Astrocyte of the cerebellum (primary cell): ENCODE measurements at places on chromosomes 11 and 22.

- no peak for DNase-seq
Observed at GRCh38 chr11:110032259-110032658, 60.9 kb upstream of the ZC3H12C start.

- DNase-seq, result peak; percentile 37
Observed at GRCh38 chr22:30609260-30610185, 2.5 kb downstream of the TCN2 start.

GRCh38 chr11:45737056-45737455, 67.9 kb upstream of the SLC35C1 start:
- DNase-seq, result no peak

DNA sequence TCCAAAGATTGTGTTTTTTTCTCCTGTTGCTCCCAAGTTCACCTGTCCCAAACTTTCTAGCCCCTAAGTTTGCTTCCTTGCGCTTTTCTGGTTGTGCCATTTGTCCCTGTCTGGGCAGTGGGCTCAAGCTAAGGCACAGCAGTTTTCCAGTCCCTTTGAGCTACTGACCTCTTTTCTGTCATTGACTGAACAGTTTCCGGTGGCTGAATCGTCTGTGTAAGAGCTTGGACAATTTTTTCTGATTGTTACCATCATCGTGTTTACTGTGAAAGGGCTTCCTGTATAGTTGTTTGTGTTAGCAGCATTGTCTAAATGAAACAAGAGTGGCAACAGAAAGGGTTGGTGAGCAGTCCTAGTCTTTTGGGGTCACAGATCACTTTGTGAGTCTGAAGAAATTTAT, 49.8 kb downstream of the BMAL1 start:
- no peak for DNase-seq

- DNase-seq, result no peak
Observed at GRCh38 chr11:12725863-12726682, 51.9 kb downstream of the TEAD1 start.

DNA sequence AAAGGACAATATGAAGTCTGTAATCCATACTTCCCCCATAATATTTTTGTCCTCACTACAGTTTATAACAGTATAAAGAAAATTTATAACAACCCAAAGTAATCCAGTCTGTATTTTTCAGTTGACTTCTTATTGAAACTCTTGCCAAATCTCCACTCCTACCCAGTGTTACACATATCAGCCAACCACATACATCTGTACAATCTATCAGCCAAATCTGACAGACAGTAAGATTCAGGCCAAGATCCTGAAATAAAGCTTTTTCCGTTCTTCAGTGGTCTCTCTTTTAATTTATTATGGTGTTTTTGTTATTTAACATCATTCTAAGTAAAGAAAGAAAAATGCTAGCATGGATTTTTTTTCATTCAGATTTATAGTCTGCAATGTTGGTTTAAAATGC, 2370.9 kb upstream of the RAG2 start:
- DNase-seq, result no peak

DNA sequence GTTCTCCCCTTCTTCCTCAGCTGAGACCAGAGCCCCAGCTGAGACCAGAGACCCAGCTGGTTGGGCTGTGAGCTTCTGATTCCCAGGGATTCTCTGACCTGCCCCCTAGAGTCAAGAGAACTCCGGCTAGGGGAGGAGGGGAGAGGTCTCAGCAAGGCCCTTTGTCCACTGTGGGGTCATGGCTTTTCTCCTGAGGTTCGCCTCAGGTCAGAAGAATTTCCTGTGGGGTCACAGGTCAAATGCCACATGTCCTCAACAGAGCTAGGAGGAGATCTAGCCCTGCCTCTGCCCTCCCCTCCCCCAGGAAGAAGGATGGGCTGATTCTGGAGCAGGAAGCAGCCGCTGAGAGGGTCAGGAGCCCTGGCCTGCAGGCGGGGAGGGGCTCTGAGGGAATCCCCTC, 23.7 kb downstream of the HTR3A start:
- DNase-seq, result no peak

GRCh38 chr22:20807315-20807752, 33.4 kb downstream of the SERPIND1 start:
- DNase-seq, result peak; percentile 27

- DNase-seq, result no peak
Observed at GRCh38 chr22:19522881-19523239, 1.4 kb downstream of the CLDN5 start.

DNA sequence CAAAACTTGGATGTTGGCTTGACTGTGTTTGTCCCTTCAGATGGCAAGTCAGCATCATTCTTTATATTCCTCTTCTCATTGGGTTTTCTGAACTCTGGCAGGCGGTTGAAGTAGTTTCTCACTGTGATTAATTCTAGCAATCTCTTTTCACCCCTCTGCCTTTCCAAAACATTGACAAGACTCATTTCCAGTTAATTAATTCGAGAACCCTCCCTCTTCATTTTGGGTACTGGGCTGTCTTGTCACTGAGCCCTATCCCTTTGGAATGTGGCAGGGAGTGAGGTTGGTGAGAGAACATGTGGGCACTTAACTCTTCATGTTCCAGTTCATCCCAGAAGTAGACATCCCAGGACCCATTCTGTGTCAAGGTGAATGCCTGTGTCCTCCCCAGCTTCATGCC, 133.0 kb downstream of the WNT7B start:
- DNase-seq, result no peak

DNA sequence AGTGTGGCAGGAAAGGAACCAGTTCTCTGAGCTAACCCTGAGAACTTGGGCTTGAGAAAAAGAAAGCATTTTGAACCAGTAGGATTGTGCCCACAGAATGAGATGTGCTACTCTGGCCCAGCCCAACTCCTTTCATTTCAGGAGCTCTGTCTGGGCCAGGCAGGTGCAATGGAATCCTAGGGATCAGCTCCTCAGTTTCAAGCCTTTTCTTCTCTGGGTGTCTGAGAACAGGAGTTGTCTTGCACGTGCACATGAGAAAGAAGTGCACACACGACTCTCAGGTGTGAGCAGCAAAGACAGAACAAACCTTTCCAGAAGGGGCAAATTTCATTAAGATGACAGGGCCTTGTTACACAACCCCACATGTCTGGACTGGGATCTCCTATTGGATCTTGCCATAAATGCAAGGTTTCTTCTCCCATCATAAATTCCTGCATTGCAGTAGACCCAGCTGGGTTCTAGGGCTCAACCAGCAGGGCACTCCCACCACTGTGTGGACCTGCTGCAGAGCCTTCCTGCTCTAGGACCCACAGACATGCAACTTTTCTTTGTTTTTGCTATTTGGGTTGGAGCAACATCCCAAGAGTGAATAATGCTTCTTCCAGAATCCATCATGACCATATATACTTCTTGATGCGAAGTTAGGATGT, 24.5 kb upstream of the GGTLC2 start:
- no peak for DNase-seq

- peak; percentile 78 for DNase-seq
Observed at GRCh38 chr22:36065775-36066544, 37.3 kb upstream of the RBFOX2 start.

GRCh38 chr11:118921121-118921928, 4.4 kb downstream of the BCL9L start:
- no peak for DNase-seq

GRCh38 chr11:10382518-10382917, 72.5 kb upstream of the AMPD3 start:
- DNase-seq, result no peak

GRCh38 chr11:96335388-96335787, 7.6 kb downstream of the MAML2 start:
- no peak for DNase-seq

- peak; percentile 96 for DNase-seq
Observed at GRCh38 chr22:29912605-29913398, 29.8 kb downstream of the MTMR3 start.

- no peak for DNase-seq
Observed at GRCh38 chr22:17366830-17367229, 2.4 kb upstream of the CECR2 start.

- no peak for DNase-seq
Observed at GRCh38 chr11:20042045-20042639, 118.1 kb downstream of the DBX1 start.

DNA sequence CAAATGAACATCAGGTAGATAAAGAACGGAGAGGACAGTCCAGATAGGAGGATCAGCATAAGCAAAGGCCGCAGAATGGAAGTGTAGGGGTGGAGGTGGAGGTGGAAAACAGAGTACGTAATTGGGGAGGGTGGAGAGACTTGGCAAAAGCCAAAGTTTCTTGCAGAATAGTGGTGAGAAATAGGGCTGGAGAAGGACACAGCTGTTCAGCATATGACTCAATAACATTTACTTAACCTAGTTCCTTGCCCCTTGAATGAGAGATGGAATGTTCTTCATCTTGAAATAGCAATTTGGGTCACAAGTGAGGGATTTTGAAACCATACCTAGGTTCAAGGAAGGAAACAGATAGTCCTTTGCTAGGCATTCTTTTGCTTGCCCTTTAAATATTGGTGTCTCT, 235.9 kb upstream of the ARHGAP20 start:
- no peak for DNase-seq

GRCh38 chr11:127619946-127620345, 619.4 kb upstream of the KIRREL3 start:
- peak; percentile 13 for DNase-seq

GRCh38 chr11:123448823-123449222, 18.8 kb downstream of the GRAMD1B start:
- DNase-seq, result no peak

GRCh38 chr11:69521457-69521856, 40.0 kb downstream of the LINC01488 start:
- DNase-seq, result no peak

DNA sequence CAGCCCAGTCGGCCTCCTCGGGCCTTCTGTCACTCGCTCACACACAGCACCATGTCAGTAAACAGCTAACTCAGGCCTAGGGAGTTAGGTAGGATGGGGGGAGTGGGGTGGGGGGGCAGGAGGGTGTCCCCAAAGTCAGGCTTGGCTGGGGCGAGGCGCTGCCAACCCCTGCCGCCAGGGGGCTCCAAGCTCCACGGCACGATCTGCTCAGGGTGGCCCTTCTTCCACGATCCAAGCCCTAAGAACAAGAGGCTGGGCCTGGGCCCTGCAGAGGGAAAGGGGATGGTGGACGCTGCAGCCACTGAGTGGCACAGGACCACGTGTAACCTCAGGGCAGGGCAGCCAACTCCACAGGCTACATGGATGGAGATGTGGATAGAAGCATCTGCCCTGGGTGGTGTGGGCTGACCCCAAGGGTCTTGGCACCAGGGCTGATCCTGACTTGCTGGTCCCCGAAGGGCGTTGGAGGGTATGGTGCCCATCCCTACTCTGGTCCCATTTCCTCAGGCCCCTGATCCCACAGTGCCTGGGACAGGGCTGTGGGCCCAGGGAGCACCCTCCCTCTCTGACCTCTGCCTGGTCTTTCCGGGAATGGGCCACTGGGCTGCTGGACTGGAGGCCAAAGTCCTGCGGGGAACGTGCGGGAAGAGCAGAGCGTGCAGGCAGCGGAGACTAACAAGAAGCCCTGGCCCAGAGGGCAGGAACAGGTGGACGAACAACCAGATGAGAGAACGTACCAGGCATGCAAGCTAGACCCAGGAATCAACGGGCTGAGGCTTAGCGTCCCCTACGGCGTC, 29.1 kb upstream of the TXNRD2 start:
- no peak for DNase-seq

DNA sequence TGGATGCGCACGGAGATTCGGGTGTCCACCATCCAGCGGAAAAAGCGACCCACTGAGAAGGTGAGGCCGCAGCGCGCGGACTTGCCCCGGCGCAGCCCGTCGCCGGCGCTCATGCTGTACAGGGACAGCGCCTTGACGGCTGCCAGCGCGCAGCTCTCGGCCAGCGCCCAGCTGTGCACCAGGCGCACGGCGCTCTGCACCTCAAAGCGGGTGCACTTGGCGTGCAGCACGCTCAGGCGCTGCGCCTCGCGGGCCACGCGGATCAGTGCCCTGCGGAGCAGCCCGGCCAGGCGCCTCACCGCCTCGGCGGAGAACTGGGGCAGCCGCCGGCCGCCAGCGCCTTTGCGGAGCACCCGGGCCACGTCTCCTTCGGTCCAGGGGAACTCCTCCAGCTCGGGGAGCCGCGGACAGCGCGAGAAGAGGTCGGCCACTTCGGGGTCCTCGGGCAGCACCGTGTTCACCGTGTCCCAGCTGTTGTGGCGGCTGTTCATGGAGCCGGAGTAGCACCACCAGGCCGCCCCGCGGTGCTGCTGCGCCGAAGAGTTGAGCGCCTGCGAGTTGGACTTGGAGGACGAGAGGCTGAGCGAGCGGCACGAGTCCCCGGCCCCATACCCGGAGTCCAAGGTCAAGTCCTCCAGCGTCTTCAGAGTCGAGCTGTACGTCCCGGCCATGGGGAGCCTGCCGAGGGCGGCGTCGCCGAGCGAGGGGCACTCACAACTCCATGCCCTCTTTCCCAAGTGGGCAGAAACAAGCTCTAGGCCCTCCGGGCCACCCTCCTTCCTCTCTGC, 703 bp downstream of the ABTB2 start:
- no peak for DNase-seq

GRCh38 chr11:2298795-2299761, 2.6 kb downstream of the C11orf21 start:
- no peak for DNase-seq

GRCh38 chr22:22508274-22509176, at the start of gene ZNF280B:
Gene ZNF280B, minus strand, starts transcription at chr22:22508742. Its CDS starts 19,344 bp downstream, at chr22:22489398.
- DNase-seq, result peak; percentile 48

- no peak for DNase-seq
Observed at GRCh38 chr11:123702139-123702538, 39.3 kb downstream of the ZNF202 start.

- no peak for DNase-seq
Observed at GRCh38 chr11:122435540-122436187, 219.9 kb upstream of the UBASH3B start.

DNA sequence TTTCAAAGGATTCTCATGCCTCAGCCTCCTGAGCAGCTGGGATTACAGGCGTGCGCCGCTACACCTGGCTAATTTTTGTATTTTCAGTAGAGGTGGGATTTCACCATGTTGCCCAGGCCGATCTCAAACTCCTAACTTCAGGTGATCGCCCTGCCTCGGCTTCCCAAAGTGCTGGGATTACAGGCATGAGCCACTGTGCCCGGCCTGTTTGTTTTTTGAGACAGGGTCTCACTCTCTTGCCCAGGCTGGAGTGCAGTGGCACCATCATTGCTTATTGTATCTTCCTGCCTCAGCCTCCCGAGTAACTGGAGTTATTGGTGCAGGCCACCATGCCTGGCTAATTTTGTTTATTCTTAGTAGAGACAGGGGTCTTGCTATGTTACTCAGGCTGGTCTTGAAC, 8.1 kb downstream of the FADS2 start:
- DNase-seq, result no peak

DNA sequence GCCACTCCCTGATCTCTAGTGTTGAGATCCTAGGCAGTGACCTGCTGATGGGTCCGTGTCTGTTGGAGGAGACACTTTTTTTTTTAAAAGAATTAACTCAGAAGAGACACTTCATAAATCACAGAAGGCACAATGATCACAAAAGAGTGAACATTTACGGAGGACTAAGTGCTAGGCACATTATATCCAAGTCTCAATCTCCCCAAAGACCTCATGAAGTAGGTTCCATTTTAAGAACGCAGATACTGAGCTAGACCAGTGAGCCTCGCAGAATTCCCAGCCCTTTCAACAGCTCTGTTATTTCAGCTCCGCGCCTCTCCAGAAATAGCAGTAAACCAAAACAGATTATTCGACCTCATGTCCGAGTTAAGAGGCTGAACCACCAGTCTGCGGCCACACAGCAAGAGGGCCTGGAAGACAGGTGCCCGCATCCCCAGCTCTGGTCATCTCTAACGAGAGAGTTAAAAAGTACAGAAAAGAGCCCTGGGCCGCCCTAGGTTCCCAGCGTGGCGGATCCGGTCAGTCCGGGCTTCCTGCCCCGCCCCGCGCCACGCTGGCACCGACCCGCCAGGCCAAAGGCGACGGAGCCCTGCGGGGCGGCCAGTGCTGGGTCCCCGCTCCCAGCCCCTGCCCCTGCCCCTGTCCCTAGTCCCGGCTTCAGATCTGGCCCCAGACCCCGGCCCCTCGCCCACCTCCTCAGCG, 612 bp downstream of the XBP1 start:
- DNase-seq, result peak; percentile 27

- DNase-seq, result no peak
Observed at GRCh38 chr22:49976439-49977175, 16.0 kb downstream of the PIM3 start.
